ENCODE measurements at places on chromosomes 7 and 10.

DNA sequence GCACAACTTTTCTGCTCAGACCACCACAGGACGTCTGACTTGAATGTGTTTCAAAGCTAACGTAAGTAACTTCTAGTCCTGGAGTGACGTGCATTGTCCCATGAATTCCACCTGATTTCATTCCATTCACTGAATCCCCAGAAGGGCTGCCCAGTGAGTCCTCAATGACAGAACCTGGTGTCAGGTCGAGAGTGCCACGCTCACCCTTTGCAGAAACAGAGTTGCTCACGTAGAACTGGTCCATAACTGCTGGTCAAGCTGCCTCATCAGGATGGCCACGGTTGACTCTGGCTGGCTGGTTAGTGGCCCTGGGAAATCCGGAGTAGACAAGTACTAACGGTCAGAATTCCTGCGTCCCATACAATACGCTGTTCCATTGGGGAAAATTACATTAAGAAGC is 50.6 kb upstream of the UBE3C start:
- no peak for DNase-seq

- no peak for DNase-seq
Measured at GRCh38 chr10:125448596-125448995, 234.4 kb downstream of the TEX36 start.

DNA sequence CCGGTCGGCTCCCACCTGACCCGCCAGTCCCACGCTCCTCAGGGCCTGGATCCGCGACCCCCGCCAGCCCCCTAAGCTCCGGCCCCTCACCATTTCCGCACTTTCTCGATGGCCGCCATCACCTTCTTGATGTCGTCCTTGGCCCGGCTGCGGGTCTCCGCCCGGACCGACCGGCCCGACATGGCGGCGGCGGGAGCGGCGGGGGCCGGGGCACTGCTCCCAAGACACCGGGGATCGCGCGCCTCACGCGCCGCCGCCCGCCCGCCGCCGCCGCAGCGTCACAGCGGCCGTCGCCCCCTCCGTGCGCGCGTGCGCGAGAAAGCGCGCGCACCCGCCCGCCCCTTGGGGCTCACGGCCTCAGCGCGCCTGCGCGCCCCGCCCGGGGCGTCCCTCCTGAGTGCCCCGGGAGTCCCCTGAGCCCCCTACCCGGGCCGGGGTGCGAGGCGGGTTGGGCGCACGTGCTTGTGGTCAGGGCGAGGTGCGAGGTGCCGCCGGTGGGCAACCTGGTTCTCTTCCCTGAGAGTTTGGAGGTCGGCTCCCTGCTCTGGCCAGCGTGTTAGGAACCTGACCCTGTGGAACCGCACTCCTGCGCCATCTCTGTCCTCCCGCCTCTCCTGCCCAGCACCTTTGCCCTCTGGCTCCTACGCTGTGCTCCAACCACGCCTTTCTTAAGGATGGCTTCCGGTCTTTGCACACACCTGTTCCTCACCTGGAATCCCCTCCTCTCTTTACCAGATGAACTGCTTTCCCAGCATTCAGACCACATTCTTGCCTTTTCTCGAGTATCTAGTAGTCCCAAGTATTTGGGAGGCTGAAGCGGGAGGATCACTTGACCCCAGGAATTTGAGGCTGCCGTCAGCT is at the start of gene BCL7B:
BCL7B (minus strand) TSS at position 294 of the 861 bp plus-strand sequence; CDS start at position 182, 112 bp downstream.
- DNase-seq, result peak; percentile 81

GRCh38 chr10:43691485-43691884 is 42.8 kb upstream of the ZNF32 start:
- DNase-seq, result no peak

DNA sequence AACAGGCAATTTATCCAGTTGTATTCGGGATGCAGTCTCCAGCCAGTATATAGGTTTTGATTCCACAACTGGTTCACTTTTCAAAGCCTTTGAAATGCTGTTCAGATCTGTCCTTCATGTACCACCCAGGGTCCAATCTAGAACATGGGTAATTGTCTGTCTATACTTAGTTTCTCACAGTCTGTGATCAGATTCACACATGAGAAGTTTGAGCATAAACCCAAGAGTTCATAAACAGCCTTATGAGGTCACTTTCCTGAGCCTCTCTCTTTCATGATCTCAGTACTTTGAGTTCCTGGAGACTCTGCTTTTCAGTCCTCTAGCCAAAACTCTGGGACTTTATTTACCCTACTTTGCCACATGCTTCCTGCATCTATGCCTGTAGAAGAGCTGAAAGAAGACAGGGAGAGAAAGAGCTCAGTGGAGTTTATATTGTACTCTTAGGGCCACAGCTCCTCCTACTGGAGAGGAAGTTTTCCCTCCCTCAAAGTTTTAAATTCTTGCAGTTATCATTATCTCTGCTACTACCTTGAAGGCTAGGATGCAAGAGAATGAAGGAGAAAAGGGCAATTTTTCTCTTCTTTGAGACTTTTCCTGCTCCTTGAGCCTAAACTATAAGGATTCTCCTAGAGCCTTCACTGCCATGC is 172.0 kb downstream of the ZEB1 start:
- no peak for DNase-seq

- DNase-seq, result no peak
Measured at GRCh38 chr10:6061056-6061455, 1.1 kb downstream of the IL2RA start.

DNA sequence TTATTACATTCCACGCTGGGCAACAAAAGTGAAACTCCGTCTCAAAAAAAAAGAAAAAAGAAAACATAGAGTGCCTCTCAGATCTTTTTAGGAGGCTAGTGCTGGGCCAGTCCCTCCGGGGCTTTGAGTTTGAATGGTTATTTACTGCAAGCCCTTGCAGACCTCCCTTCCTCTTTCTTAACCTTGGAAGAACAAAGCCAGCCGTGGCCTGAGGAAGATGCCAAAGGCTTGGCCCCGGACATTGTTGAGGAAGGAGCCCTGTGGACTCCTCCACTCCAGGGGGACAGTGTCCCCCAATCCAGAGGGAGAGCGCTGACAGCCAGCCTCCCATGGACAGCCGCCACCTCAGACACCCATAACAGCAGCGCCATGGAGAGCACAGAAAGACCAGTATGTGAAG is 5.0 kb downstream of the TSPAN33 start:
- DNase-seq, result no peak

DNA sequence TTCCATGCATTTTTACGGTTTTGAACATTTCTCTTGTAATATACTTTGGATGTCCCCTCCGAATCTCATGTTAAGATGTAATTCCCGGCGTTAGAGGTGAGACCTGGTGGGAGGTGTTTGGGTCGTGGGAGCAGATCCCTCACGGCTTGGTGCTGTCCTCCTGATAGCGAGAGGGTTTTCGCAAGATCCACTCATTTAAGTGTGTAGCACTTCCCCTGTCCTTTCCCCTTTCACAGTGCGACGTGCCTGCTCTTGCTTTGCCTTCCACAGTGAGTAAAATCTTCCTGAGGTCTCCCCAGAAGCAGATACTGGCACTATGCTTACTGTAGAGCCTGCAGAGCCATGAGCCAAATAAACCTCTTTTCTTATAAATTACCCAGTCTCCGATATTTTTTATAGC is 6.6 kb downstream of the GPR141 start:
- no peak for DNase-seq

DNA sequence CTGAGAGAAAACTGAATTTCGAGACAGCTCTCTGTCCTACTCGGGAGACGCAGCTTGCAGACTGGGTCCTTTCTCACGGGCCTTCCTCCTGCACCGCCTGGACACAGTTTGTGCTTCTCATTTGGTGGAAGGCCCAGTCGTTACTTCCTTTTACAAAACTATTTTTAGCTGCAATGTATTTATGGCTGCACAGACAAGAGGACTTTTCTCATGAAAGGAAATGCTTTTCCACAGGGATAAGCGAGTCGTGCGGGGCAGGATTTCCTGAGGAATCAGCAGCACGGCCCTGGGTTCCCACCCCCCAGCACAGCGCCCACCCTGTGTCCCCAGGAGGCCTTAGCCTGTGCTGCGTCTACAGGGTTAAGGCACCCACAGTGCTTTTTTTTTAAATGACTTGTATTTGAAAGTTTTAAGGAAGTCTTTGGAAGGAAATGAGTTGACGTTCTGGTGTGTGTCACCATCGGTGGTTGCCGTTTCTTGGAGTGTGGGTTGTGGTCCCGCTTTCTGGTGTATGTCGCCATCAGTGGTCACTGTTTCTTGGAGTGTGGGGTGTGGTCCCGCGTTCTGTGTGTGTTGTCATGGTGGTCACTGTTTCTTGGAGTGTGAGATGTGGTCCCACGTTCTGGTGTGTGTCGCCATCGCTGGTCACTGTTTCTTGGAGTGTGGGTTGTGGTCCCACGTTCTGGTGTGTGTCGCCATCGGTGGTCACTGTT is 50.9 kb downstream of the INPP5A start:
- DNase-seq, result peak; percentile 36

- DNase-seq, result no peak
Measured at GRCh38 chr10:77504873-77505257, 132.7 kb downstream of the KCNMA1 start.

GRCh38 chr7:73932364-73932763 is 71.4 kb downstream of the TMEM270 start:
- DNase-seq, result no peak

- DNase-seq, result no peak
Measured at GRCh38 chr7:50268223-50268622, 36.3 kb upstream of the IKZF1 start.

DNA sequence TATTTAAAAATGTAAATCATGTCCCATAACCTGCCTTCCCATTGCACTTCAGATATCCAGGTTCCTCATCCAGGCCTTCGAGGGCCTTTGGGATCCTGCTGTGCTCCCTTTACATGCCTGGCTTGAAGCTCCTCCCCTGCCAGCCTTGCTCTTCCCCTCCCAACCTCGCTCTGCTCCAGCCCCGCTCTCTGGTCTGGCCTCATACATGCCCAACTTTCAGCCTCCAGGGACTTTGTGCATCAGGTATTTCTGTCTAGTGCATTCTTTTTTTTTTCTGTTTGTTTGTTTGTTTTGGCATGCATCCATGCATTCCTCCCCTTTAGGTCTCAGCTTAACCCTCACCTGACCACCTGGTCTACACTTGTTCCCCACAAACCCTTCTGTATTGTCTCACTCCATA is 160.3 kb downstream of the SNX10 start:
- DNase-seq, result no peak

DNA sequence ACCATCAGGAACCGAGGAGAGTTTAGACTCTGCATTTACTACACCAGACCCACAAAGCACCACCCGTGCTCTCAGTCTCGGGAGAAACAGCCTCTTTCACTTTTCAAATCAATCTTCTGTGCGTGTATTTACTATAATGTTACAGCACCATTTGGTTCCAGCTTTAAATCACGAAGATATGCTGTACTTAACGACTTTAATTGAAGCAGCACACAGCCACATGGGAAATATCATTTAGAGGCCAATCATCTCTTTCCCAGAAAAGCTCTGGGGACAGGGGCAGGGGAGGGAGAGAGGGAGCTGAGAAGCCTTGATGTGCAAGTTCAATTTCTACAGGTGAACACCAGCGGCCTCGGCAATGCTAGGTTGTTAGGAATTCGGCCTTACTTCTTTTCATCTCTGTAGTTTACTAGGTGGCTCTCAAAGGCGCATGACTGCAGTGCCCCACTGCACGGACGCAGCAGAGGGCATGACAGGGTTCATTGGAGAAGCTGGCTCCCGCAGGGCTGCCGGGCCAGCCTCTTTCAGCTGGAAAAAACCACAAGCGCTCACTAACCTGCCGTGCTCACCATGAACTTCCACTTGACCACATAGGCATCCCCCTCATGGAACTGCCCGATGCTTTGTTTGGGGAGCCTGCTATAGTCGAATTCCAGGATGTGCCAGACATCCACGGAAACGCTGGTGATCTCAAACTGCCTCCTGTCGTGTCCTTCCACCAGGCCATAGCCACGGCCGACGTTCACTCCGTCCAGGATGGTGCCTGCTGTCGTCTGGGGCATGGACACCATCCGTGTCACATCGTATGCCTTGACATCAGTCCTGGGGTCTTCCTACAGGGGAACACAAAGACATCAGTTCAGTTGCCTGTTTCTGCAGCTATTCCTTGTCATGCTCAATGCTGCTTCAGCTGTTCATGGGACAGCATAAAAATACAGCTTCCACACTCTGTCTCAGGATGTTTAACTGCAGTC is 154.5 kb downstream of the SVIL start:
- no peak for DNase-seq

All from activated T-cell treated with anti-CD3 and anti-CD28 coated beads for 48 hours (primary cell).